ENCODE measurements at places on chromosomes 11 and 22.

DNA sequence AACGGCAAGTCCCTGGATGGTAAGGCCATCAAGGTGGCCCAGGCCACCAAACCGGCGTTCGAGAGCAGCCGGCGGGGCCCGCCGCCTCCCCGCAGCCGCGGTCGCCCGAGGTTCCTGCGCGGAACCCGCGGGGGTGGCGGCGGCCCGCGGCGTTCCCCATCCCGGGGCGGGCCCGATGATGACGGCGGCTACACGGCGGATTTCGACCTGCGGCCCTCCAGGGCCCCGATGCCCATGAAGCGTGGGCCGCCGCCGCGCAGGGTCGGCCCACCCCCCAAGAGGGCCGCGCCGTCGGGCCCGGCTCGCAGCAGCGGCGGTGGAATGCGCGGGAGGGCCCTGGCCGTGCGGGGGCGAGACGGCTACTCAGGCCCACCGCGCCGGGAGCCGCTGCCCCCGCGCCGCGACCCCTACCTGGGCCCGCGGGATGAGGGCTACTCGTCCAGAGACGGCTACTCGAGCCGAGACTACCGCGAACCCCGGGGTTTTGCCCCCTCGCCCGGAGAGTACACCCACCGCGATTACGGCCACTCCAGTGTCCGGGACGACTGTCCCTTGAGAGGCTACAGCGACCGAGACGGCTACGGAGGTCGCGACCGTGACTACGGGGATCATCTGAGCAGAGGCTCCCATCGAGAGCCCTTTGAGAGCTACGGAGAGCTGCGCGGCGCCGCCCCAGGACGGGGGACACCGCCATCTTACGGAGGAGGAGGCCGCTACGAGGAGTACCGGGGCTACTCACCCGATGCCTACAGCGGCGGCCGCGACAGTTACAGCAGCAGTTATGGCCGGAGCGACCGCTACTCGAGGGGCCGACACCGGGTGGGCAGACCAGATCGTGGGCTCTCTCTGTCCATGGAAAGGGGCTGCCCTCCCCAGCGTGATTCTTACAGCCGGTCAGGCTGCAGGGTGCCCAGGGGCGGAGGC lies 792 bp downstream of the RBMXL2 start:
- DNase-seq = no peak

DNA sequence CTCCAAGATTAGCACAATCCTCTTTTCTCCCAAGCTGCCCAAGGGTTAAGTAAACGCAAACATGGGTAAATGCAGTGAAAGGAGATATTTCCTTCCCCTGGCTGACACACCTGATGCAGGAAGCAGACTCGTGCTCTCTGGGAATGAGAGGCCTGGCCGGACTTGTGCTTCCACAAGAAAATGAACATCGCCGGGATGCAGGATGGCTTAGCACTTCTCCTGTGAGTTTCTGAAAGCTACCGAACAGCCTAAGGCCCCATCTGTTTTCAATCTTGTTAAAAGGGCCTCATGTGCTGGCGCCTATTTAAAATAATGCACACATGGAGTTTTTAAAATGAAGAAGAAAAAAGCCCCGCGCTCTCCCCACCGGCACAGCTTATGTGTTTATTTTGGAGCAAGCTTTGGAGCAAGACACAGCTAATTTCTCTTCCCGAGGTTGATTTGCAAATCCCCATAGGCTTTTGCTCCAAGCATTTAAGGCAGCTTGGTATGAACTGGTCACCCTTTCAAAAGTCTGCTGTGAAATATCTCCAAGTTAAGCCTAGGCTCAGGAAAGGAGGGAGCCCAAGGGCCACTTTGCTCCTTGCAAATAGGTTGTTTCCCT lies 100.9 kb downstream of the SYN3 start:
- DNase-seq = no peak

DNA sequence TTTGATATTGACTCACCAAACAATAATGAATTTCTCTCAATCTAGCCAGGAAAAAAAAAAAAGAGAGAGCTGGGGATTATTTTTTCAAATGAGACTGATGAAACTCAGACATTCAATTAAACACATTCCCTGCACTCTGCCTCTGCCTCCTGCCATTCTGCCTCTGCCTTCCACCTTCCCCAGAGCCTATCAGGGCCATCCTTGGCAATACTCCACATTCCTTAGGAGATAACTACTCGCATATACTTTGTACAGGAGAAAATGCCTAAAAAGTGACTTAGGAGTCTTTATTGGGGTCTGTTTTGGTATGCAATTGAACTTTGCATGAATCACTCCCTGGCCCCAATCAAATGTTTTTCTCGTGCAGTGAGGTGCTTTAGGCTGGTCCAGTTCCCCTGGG lies 246.6 kb upstream of the PLET1 start:
- no peak for DNase-seq

- no peak for DNase-seq
Observed at GRCh38 chr11:749731-750130, 2.5 kb downstream of the TALDO1 start.

DNA sequence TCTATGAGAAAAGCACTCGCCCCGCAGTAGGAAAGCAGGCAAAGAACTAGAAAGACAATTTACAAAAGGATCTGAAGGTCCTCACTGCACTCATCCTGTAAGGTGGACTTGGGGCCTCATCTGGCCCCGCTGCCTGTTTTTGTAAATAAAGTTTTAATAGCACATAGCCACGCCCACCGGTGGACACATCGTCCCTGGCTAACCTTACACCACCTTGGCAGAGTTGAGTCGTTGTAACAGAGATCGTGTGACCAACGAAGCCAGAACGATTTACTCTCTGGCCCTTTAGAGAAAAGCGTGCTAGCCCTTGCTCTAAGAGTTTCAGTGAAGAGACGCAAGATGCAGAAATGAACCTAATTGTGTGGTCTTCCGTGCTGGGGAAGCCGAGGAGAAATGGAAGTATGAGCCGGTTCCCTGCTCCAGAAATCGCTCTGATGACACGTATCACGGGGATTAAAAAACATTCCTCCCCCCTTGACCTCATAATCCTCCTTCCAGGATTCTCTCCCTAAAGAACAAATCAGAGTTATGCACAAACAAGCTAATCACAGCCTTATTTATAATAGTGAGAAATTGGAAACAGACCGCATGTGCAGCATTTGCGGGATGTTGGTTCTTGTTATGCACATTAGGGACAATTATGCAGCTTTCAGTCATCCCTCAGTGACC lies 80.1 kb downstream of the CDKN1C start:
- no peak for DNase-seq

- no peak for DNase-seq
Observed at GRCh38 chr11:96317985-96318384, 25.0 kb downstream of the MAML2 start.

- DNase-seq = no peak
Observed at GRCh38 chr11:68988491-68988890, 7.7 kb upstream of the MRGPRD start.

GRCh38 chr22:40965936-40966725 lies 15.0 kb downstream of the RBX1 start:
- DNase-seq = no peak

- DNase-seq = no peak
Observed at GRCh38 chr11:87256694-87257340, 219.1 kb downstream of the TMEM135 start.

- DNase-seq = no peak
Observed at GRCh38 chr22:17769013-17769715, 5.1 kb downstream of the BID start.
